ENCODE measurements at places on chromosomes 2 and 18. TPM values are rescaled to one million over a fixed set of nuclear protein-coding genes. Genes with fewer than 3 reads are reported as not detected.
A peak's percentile ranks its signal among the peaks of the same experiment; 100 is the strongest.

The IL1RN gene
- total RNA-seq = 0.40 TPM

The PER2 gene
- total RNA-seq = 11.2 TPM

GRCh38 chr2:28627722-28628480 is 123.7 kb upstream of the PPP1CB start:
- H3K27ac ChIP-seq = peak overlapping the region; percentile 92
- no peak overlapping the region for H3K4me3 ChIP-seq
- no peak for DNase-seq
- H3K4me1 ChIP-seq = peaks cover 92% of the 10 kb centered on the region

DNA sequence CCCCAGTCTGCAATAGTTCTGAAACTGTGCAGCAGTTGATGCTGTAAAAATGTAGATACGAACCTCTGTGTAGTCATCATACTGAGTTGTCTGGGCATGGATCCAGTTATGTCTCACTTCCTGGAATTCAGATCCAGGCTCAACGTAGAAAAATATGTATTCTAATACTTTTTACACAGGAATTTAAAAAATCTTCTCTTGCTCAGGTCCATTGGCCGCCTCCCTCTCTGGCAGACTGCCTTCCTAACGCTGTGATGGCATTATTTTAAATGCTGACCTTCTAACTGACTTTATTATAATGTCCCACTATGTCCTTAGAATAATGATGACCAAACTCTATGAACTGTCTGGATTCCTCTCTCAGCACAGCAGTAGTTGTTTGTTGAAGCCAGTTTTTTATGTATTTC is 119.6 kb downstream of the FEZ2 start:
- peaks cover 57% of the 10 kb centered on the region for H3K36me3 ChIP-seq
- H3K27ac ChIP-seq = peak overlapping the region; percentile 74
- H3K4me3 ChIP-seq = no peak overlapping the region

GRCh38 chr18:53254265-53254664 is 914.3 kb downstream of the DCC start:
- no peak for DNase-seq
- no peaks in the 10 kb centered on the region for H3K27me3 ChIP-seq
- H3K27ac ChIP-seq = no peak overlapping the region

The DUSP19 gene
- 4.6 TPM for total RNA-seq

The SALL3 gene
- not detected for total RNA-seq

GRCh38 chr2:122748552-122749011 is 993.1 kb downstream of the TSN start:
- H3K36me3 ChIP-seq = no peaks in the 10 kb centered on the region
- H3K27ac ChIP-seq = no peak overlapping the region
- H3K27me3 ChIP-seq = no peaks in the 10 kb centered on the region
- no peak overlapping the region for H3K4me3 ChIP-seq
- DNase-seq = no peak
- H3K4me1 ChIP-seq = no peaks in the 10 kb centered on the region

DNA sequence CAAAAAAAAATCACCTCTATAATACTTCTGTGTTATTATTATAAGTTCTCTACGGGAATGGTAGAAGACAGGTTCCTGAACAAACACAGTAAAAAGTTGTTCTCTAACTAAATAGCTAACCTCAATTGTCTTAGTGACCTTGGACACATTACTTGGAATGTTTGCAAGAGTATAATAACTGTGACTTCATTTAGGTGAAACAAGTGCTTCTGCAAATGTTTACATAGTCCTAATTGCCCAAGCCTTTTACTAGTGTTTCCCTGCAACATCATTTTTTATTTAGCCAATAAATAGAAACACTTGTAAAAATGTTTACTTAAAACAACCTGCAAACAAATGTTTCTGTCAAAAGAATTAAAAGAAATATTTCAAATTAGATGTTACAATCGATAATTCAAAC is 9.9 kb downstream of the PLEKHM3 start:
- no peak overlapping the region for H3K4me3 ChIP-seq
- DNase-seq = no peak
- no peaks in the 10 kb centered on the region for H3K4me1 ChIP-seq
- no peaks in the 10 kb centered on the region for H3K27me3 ChIP-seq
- H3K36me3 ChIP-seq = peaks cover 10% of the 10 kb centered on the region

GRCh38 chr2:174957050-174957449 is 48.1 kb downstream of the CHN1 start:
- H3K4me3 ChIP-seq = no peak overlapping the region
- no peak for DNase-seq
- no peaks in the 10 kb centered on the region for H3K36me3 ChIP-seq
- peaks cover 13% of the 10 kb centered on the region for H3K4me1 ChIP-seq
- no peaks in the 10 kb centered on the region for H3K27me3 ChIP-seq
- H3K27ac ChIP-seq = no peak overlapping the region

- no peak overlapping the region for H3K4me3 ChIP-seq
- no peak for DNase-seq
- no peak overlapping the region for H3K27ac ChIP-seq
- no peaks in the 10 kb centered on the region for H3K27me3 ChIP-seq
Observed at GRCh38 chr2:50398766-50399056, 633.2 kb downstream of the NRXN1 start.

DNA sequence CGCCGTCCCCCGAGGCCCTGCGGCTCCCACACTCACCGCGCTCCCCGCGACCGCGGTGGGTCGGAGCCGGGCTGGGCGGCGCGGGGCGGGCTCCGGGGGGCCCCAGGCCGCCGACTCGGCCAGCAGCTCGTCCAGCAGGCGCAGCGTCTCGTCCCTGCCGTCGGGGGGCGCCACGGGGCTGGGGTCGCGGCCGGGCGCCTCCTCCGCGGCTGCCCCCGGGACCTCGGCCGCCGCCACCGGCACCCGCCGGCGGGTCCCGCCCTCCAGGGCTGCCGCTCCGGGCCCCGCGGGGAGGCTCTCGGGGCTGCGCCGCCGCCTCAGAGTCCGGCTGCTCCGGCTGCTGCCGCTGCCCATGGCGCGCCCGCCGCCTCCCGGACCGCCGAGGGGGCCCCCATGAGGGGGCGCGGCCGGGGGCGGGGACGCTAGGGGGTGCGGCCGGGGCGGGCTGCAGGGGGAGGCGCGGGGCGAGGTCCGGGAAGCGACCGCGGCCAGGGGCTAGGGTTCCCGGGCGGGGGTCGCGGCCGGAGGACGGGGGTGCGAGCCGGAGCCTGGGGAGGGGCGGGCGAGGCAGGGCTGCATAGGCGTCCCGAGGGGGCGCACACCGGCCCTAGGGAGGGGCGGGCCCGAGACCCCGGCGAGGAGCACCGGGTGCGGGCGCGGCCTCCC is at the start of gene CYS1:
CYS1 (minus strand) TSS at position 542 of the 666 bp plus-strand sequence; CDS start at position 354, 188 bp downstream.
- peaks cover 6% of the 10 kb centered on the region for H3K4me1 ChIP-seq
- peak within 1 kb of the TSS; percentile 73 for H3K4me3 ChIP-seq
- no peak for DNase-seq
- H3K27ac ChIP-seq = peak within 1 kb of the TSS; percentile 97

- H3K27ac ChIP-seq = no peak overlapping the region
- H3K4me1 ChIP-seq = no peaks in the 10 kb centered on the region
- DNase-seq = no peak
- no peaks in the 10 kb centered on the region for H3K36me3 ChIP-seq
Observed at GRCh38 chr2:27754138-27754588, 17.4 kb upstream of the MRPL33 start.

GRCh38 chr18:71784777-71785176 is 759.4 kb downstream of the CBLN2 start:
- no peak overlapping the region for H3K27ac ChIP-seq
- H3K4me1 ChIP-seq = no peaks in the 10 kb centered on the region
- no peak overlapping the region for H3K4me3 ChIP-seq
- DNase-seq = no peak
- H3K36me3 ChIP-seq = no peaks in the 10 kb centered on the region

Measured in esophagus muscularis mucosa (tissue), 4 donors.